ENCODE measurements at places on chromosomes 5 and 9.

DNA sequence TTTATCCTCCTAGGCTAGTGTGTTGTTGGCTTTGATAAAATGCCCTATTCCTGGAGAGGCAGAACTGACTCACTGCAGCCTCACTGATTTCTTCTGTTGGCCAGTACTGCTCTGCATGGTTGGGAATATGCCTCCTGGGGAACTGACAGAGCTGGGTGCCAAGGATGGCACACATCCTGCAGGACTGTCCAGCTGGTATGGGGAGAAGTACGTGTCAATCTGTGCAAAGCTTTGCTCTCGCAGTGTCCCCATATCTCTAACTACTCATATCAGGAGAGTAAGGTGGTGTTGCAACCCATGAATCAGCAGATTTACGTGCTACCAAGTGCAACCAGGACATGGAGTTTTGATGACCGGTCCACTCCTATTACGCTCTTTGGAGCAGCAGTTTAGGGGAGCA is 74.7 kb downstream of the TEK start:
- no peak for DNase-seq

DNA sequence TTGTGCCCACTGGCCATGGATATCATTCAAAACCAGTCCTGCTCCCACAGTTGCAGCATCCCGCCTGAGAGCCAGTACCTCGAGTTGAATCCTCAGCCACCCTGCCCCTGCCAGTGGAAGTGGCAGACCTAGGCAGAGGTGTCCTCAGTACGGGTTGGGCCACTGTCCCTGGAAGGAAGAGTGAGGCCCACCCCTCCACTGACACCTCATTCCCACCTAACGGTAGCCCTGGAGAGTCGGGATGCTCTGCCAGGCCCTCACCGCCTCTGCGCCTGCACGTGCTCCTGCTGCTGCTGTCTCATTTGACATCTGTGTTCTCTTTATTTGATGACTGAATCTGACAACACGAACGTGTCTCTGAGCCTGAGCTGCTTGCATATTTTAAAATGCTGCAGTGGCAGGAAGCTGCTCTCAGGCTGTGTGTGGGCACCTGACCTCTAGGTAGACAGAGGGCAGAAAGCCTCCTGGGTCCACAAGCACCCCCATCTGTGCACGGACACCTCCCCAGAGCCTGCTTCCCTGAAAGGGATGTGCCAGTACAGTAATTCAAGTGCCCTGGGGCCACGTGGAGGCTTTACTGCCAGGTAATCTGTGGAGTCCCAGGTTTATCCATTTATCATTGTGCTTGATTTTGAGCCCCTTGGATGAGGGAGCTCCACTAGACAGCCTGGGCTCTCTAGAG is 194.7 kb downstream of the CACNA1B start:
- no peak for DNase-seq

- no peak for DNase-seq
These were observed 57.1 kb downstream of the TBCA start for GRCh38 chr5:77718934-77719610.

GRCh38 chr9:77170991-77171699 is 6.2 kb upstream of the VPS13A start:
- DNase-seq: no peak

DNA sequence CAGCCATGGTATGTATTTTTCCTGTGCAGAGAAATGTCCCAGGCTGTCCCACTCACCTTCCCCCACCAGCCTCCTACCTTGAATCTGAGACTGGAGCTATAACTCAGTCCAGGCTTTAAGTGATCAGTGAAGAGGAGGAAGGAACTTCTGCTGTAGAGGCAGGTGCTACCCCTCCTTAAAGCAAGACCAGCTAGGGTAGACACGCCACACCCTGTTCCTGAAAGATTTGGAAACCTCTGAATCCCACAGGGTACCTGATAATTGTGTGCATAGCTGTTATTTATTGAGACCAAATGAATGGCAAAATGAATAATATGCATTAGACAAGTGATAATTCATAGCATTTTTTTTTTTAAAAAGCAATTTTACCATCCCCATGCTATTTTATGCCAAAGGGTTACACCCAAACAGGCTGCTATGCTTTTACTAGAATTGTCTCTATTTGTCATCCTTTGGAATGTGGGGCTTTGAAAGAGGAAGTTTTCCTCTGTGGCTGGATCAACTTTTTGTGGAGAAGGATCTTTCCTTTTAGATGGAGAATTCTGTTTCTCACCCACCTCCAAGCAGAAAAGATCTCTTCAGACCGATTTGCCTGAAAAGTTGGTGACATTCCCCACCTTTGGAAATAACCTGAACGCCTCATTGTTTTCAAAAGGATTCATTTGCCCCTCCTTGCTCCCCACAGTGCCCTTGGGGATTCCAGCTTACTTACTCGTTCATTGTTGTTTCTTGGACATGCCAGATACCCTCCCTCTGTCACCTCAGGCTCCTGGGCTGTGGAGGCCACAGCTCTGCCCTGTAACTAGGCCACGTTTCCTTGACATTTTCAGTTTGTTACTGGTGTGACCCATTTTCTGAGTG is 248.7 kb downstream of the NR3C1 start:
- no peak for DNase-seq

GRCh38 chr9:86636519-86636918 is 282.3 kb upstream of the TUT7 start:
- no peak for DNase-seq

GRCh38 chr5:174825587-174825986 is 101.2 kb downstream of the MSX2 start:
- no peak for DNase-seq

GRCh38 chr9:32886021-32886420 is 102.7 kb downstream of the TMEM215 start:
- no peak for DNase-seq

- DNase-seq: no peak
These were observed 214.0 kb downstream of the ENC1 start for GRCh38 chr5:74426506-74426905.

DNA sequence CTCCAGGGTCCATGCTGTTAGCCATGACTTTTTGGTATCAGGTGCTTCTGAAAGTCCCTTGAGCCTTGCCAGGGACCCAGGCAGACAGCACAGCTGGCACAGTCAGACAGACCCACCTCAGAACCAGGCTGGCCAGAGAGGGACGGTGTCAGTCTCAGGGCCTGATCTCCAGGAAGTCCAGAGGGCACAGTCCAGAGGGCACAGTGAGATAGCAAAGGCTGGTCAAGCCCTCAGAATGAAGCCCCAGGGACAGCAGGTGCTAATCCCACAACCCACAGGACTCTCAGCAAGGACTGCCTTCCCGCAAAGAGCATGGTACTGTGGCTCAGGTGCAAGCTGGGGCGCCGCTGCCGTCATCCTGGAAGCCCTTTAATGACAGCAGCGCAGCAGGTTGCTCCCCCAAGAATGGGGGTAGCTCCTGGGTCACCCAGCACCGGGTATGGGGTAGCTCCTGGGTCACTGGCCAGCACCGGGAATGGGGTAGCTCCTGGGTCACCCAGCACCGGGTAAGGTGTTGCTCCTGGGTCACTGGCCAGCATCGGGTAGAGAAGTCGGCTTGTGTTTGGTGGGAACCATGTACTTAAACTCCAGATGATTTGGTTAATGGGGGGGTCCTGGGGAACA is 105.6 kb upstream of the PHYKPL start:
- no peak for DNase-seq

DNA sequence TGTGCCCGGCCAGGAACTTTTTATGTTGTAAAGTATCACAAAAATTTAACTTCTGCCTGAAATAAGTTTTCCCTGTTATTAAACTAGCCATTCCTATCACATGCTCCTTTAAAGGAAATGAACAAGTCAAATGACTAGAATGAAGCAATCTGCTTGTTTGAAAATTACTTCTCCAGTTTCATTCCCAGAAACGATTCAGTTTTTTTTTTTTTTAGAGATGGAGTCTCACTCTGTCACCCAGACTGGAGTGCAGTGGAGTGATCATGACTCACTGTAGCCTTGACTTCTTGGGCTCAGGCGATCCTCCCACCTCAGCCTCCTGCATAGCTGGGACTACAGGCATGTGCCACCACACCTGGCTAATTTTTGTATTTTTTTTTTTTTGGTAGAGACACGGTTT is 13.3 kb upstream of the GNG10 start:
- no peak for DNase-seq

GRCh38 chr5:59749782-59750520 is 143.6 kb downstream of the PDE4D start:
- no peak for DNase-seq

- DNase-seq: no peak
These were observed 5.6 kb downstream of the PRRX2 start for GRCh38 chr9:129671065-129671464.

- DNase-seq: no peak
These were observed 29.5 kb downstream of the NPR3 start for GRCh38 chr5:32740651-32741050.

DNA sequence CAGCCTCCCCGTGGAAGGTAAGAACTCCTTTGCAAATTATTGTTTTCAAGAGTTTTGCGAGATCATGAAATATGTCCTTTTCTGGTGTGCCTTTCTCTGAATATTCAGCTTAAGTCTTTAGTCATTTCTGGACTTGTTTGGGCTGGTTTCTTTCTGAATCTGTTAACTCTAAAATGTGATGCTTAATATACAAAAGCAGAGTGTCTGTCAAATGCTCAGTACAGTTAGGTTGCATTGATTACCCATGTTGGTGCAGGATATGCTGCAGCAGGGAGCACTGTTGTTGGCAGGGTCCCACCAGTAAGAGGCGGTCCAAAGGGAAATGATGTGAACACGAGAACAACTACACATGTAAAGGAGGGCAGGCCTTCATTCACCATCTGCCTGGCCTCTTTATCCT is 47.7 kb downstream of the SPTAN1 start:
- no peak for DNase-seq

GRCh38 chr9:91086657-91087461 is 274.9 kb downstream of the AUH start:
- no peak for DNase-seq
